ENCODE measurements at places on chromosomes 7 and 10.

- DNase-seq = no peak
Observed at GRCh38 chr7:50463035-50463434, 12.9 kb upstream of the FIGNL1 start.

- DNase-seq = no peak
Observed at GRCh38 chr7:75938921-75939320, 24.0 kb downstream of the POR start.

GRCh38 chr10:73095481-73096021 is 1.1 kb downstream of the P4HA1 start:
- no peak for DNase-seq

DNA sequence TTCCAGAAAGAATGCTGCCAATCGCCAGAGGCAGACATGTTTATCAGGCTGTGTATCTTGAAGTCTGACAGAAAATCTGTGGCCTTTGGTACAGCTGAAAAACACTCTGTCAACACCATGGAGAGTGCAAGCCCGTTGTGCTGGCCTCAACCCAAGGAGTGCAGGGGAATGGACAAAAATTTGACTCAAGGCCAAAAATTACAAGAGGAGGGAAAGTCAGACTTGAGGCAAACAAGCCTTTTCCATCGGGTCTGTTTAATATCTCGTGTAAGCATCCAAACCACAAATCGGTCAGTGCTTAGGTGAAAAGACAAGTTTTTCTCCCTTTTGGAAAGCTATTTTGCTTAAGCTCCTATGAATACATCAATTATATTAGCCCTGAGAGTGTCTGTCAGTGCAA is 305.3 kb upstream of the NFE2L3 start:
- no peak for DNase-seq

DNA sequence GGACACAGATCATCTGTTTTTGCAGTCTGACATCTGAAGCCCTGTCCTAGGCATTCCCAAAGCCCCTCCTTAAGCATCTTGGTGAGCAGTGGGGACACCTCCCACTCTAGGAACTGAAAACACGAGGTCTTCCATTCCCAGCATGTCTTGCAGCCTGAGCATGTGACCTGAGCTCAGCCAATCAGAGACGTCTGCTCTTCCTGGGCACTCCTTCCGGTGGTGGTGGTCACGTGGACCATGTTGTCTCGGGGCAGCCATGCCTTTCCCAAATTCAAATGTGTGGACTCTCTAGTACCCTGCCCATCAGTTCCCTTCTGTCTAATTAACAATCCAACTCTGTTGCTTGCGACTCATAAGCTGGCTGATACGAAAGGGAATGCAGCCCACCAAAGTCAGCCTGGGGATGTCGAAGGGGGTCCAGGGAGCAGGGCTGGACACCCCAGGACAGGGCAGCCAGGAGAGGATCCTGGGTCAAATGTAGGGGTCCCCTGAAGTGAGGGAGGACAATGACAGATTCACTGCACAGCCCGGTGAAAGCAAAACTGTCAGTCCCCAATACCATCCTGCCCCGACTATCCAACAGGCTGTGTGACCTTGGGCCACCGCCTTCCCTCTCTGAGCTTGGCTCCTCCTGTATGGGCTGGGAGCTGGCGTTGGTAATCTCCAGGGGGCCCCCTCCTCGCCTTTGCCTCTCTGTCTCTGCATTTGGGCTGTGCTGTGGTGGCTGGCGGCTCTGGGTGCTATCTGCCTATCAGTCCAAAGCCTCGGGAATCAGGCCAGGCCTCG is 57.4 kb upstream of the BAIAP2L1 start:
- no peak for DNase-seq

DNA sequence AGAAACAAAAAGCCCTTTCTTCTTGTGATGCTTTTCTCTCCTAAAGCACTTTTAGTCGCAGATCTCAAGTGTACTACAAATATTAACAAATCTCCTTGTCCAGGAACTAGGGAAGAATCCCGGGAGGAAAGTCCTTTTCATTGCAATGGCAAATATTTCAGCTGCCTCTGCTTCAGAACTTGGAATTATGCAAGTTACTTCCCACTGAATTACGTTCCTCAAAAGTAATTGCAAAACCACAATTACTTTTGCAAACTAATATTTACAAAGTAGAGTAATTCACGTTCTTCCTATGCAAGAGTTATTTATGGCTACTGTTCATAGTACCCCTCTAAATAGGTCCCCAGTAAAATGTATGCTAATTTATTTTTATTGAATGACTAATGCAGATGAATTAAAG is 14.5 kb downstream of the PRKCQ start:
- no peak for DNase-seq

DNA sequence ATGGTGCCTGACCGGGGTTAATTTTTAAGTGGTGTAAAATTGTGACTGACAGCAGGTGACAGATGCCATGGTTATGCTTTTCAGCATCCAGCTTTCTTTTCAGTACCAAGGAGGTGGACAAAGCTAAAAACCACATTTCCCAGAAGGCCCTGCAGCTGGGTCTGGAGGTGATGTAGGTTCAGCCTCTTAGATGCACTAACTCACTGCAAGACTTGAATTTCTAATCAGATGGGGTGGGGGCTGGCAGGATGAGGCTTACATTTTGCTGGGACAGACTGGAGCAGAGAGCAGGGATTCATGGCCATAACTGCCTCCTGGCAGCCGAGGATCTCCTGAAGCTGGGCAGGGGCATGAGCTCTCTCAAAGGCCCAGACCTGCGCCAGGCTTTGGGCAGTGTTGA is 52.4 kb downstream of the PDIA4 start:
- DNase-seq = no peak

DNA sequence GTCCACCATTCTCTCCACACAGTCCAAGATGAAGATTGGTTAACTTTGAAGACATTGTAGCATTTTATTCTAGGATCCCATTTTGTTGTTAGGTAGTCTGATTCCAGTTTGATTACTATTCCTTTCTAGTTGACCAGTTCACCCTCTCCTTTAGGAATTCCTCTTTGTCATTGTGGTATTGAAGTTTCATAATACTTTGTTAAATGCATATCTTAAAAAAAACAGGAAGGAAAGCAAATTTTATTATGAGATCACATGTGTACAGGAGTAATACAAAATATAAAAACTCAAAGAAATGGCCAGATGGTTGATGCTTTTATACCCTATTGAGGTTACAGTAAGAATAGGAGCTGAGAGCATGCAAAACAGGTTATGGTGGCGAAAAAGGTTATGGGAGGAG is 15.5 kb upstream of the SEMA3C start:
- peak; percentile 23 for DNase-seq

DNA sequence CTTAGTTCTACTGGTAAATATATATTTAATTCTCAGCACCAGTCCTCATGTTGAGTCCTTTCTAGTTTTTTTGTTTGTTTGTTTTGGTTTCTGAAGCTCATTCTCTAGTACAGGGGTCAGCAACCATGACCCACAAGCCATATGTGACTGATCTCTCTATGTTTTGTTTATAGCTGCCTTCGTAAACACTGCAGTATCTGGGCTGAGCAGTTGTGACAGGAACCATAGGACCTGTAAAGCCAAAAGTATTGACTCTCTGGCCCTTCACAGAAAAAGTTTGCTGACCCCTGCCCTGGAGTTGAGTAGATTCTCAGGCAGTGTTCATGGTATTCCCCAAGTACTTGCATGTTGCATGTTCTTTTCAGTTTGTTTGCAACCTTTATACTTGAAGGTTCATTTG is 20.8 kb downstream of the NET1 start:
- no peak for DNase-seq

DNA sequence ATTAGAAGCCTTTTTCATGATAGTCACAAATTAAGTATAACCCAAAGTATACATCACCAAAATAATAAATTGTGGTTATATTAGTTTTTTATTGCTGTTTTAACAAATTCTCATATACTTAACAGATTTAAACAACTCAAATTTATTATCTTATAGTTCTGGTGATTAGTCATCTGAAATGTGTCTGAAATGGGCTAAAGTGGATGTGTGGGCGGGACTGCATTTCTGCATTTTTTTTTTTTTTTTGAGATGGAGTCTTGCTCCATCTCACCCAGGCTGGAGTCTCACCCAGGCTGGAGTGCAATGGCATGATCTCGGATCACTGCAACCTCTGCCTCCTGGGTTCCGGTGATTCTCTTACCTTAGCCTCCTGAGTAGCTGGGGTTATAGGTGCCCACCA is 891.5 kb upstream of the CELF2 start:
- DNase-seq = no peak

DNA sequence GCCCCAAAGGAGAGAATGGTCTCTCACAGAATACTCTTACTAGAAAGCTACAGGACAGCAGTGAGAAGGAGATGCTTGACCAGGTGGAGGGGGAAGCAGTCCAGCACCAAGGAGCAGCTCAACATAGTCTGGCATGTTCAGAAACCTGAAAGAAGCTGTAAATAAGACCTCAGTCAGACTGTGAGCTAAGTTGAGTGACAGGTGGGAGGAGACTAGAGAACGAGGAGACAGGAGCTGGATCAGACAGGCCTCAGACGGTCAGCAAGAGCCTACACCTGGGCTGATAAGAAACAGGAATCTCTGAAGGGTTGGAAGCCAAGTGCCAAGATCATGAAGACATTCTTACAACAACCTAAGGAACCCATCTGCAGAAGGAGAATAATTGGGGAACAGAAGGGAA is 54.5 kb downstream of the ELMO1 start:
- no peak for DNase-seq

DNA sequence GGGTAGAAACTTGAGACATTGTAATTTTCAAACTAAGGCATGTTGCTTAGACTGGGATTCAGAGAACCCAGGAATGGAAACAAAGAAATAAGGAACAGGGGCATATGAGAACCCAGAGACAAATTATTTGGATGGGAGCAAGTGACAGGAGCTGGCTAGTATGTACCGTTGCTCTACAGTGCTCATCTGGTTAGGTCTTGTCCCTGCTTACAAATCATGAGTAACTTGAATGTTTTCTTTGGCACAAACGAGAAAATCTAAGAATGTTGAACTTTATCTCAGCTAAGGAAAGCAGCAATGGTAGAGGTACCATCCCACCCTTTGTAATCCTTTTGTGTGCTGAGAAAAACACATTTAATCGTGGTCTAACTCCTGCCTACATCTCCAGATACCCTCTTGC is 116.0 kb upstream of the IMMP2L start:
- no peak for DNase-seq

DNA sequence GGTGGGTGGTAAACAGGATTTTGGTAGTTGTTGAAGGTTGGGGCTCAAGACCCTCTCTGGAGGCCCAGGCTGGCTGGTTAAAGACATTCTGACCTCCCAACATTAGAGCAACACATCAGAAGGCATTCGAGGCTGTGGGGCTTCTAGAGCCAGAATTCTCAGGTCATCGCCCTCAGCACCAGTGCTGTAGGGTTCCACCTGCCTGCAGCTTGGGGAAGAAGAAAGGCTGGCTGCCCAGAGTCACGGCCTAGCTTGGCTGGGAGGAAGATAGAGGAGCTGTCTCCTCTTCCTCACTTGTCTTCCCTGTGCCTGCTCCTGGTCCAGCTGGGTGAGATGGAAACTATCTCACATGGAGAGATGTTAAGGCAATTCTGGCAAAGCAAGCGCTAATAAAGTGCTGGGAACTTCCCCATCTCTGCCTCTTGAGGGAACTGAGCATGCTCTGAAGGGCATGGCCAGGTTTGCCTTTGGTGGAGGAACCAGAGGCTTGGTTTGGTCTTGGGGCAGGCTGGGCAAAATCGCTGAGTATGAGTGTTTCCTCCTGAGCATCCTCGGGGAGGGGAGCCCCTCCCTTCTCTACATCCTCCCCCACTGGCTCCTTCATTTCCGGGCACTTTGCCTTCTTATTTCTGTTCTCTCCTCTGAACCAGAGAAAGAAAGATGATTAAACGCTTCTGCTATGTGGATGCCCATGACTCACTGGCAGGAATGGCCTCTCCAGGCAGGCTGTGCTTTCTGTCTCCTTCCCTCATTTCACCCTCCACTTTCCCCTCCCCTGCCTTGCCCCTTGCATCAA is 509.0 kb upstream of the PODXL start:
- peak; percentile 88 for DNase-seq

- DNase-seq = peak; percentile 37
Observed at GRCh38 chr10:123270221-123270620, 116.0 kb downstream of the BUB3 start.

- no peak for DNase-seq
Observed at GRCh38 chr10:125627646-125628045, 55.3 kb downstream of the TEX36 start.

DNA sequence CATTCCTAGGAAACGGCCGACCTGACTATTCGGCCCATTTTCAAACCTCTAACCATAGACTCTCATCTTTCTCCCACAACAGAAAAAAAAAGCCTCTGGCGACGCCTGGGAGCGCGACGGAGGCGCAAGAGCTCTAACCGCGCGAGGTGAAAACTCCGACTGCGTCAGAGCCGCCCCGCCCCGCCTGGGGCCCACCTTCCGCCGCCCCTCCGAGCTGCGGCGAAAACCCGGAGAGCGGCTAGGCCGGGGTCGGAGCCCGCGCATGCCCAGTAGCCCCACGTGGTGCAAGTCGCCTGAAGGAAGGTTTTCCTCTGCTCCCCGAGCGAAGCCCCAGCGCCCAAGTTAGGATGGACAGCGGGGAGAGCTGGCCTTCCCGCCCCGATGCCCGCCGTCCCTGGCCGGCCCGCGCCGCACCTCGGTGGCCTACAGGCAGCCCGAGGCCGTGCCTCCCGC is 683 bp upstream of the SGMS1 start:
- peak; percentile 81 for DNase-seq

DNA sequence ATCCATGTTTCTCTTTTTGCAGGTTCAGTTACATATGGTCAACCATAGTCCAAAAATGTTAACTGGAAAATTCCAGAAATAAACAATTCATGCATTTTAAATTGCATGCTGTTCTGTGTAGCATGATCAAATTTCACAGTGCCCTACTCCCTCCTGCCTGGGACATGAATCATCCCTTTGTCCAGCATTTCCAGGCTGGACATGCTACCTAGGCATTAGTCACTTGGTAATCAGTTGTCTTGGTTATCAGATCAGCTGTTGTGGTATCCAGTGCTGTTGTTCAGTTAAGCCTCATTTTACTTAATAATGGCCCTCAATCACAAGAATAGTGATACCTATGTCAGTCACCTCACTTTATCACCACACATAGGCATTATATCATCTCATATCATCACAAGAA is 7.3 kb upstream of the PNLIP start:
- no peak for DNase-seq

DNA sequence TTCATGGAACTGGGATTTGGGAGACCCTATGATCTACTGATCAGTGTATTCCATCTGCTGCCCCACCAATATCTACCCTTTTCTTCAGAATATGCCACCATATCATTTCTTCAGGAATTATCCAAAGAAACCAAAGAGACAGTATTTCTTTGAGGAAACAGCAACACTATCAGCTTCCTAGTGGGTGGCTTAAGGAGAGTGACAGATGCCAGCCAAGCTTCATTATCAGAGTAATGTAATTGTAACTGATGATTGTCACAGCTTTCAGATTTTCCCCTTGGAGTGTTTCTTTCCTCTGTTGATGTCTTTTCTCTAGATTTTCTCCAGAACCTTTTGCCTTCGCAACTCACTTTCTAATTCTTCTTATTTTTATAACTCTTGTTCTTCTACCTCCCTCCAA is 934.4 kb upstream of the LRRN3 start:
- DNase-seq = no peak

All from AG09309 (cell line).